Esophagus squamous epithelium (tissue), 5 donors: ENCODE measurements at places on chromosomes 11 and 22.

GRCh38 chr11:133506023-133506422 lies 26.3 kb downstream of the OPCML start:
- DNase-seq, result no peak

DNA sequence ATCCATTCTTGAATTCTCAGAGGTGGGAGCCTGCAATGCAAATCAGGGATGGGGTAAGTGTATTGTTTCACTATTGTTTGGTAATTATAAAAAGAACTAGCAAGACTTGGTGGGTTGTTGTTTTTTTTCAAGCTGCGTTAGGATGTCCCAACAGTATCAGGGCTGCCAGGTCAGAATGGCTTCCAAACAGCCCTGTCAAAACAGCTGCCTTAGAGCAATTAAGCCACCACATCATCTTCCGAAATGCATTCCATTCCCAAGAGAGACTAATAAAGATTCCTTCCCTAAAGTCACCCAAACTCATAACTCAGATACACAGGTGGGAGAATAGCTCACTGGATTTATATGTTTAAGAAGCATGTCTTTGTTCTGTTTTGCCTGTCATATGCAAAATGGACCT lies 23.5 kb downstream of the BBOX1 start:
- no peak for DNase-seq

DNA sequence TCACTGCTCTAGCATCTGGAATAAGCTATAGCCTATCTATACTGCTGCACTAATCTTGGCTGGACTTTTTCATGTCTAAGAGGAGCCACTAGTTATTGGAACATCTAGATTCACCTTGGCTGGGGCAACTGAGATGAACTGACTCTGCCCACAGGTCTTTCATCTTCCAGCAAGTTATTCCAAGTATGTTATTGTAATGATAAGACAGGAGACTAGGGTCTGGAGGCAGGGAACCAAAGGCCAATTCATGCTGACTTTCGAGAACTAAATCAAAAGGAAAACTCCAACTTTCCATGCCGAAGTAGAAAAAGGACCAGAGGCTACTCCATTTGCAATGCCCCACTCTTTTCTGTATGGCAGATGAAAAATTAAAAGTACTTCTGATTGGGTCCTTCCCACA lies 1243.0 kb upstream of the RAG2 start:
- DNase-seq, result no peak

- DNase-seq, result no peak
Observed at GRCh38 chr11:14070896-14071295, 108.4 kb downstream of the SPON1 start.
